ENCODE measurements at places on chromosomes 16 and 17. TPM values are rescaled to one million over a fixed set of nuclear protein-coding genes. Genes with fewer than 3 reads are reported as not detected.

C16orf92 gene
- total RNA-seq, result not detected

GRCh38 chr17:29007860-29008455 is 2.1 kb upstream of the SEZ6 start:
- no peak for DNase-seq

GRCh38 chr17:65914784-65915342 is 277.1 kb downstream of the CEP112 start:
- no peak for DNase-seq

DNA sequence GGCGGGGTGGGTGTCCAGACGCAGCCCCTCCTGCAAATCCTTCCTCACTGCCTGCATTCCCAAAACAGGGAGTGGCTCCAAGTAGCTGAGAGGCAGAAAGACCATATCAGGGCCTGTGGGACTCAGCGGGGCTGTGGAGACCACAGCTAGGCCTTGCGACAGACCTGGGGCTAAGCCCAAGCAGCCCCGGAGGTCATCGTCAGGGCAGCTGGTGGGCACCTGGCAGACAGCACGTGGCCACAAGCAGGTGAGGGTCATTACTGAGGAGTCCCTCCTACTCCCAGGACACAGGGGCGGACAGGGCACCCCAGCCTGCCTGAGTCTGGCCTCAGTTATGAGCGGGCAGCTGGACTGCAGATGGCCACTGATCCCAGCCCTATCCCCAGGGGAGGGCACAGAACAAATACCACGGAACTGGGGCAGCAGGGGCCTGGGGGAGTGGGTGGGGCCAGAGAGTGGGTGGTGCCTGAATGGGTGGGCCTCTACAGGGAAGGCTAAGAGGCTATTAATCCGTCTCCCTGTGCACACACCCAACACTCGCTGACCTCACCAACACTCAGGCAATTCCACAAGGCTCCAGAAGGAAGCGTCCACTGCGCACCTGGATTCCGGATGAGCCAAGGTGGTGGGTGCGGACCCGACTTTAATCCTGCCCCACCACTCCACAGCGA is 8.5 kb downstream of the HS3ST6 start:
- DNase-seq, result no peak

GRCh38 chr16:29148131-29148691 is 163.4 kb downstream of the LAT start:
- no peak for DNase-seq

GFAP gene
- total RNA-seq, result 1.4 TPM

DNA sequence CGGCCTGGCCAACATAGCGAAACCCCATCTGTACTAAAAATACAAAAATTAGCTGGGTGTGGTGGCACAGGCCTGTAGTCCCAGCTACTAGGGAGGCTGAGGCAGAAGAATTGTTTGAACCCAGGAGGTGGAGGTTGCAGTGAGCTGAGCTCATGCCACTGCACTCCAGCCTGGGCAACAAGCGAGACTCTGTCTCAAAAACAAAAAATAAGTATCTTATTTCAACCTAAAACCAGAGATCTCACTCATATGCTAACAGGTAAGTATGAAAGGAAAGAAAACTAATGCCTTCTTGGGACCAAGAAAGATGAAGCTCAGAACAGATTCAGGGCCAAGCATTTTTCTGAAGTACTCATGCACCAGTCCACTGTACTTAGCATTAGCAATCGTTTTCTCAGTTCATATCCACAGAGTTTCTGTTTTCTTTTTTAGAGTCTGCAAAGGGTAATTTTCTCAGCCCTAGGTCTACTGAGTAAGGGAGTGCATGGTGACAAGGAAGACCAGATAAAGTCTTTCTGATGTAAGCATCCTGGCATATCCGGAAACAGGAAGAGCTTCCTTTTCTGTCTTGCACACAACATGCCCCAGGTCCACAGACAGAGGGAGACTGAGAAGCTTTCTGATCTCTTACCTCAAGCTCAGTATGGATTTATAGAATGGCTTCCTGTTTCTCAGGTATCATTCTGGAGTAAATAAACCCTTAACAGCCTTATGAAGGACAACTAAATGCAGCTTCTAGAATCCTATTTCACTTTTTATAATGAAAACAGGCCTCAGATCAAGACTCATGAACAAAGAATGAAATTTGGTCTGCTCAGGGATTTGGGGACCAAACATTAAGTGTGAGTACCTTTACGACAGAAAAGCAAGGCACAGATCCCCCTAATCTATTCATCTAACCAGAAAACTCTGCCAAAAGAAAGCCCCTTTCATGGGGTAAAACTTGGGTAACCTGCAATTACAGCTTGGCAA is 38.7 kb upstream of the FOXJ1 start:
- no peak for DNase-seq

KRTAP9-4 gene
- total RNA-seq, result not detected

GRCh38 chr17:6943406-6943805 is 52.4 kb upstream of the ALOX12 start:
- DNase-seq, result no peak

DNA sequence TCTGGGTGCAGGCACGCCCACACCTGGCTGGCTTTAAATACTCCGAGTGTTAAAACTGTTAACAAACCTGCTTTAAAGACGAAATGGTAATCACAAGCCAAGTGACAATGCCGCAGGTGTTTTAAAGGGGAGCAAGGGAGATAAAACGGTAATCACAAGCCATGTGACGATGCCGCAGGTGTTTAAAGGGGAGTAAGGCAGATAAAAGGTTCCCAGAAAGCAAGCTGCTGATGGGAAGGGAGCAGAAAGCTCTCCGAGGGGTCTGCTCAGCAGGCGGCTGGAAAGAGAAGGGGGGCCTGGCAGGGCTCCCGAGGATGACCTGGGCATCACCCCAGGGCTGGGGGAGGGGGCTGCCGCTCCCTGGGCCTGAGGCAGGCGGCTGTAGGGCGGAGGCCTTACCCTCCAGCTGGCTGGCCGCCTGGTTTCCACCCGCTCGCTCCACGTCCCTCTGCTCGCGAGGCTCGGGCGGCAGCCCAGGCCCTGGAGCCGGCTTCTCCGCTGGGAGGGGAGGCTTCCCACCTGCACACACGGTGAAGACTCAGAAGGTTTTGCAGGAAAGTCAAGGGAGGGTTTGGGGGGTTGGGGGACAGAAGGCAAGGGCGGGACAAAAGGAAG is 12.1 kb downstream of the NDUFAF8 start:
- DNase-seq, result no peak

SHISA9 gene
- not detected for total RNA-seq

Data from omental fat pad (tissue), 4 donors.